BJ (cell line): ENCODE measurements at places on chromosomes 12 and 14.
A peak's percentile ranks its signal among the peaks of the same experiment; 100 is the strongest.

DNA sequence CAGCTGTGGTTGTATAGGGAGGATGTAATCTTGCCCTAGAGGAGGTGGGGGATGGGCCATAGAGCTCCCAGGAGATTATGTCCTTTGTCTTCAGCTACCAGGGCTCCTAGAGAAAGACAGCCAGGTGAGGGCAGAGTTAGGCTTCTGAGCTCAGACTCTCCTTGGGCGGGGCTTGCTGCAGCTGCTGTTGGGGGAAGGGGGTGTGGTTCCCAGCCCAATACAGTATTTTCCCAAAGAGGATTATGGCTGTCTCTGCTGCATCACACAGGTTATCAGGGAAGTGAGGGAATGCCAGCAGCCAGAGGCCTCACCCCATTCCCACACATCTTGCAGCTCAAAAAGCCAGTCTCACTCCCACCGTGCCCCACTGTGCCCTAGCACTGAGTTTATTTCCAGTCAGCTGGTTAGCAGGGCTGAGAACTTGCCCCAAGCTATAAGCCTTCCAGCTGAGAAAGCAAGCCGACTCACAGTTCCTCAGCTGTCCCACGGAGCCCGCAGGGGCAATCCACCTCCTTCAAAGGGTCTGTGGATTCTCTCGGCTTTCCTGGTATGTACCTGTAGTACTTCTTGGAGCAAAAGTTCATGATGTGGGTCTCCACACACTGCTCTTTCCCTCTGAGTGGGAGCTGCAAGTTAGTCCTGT, 217.3 kb upstream of the CPNE8 start:
- DNase-seq: no peak

DNA sequence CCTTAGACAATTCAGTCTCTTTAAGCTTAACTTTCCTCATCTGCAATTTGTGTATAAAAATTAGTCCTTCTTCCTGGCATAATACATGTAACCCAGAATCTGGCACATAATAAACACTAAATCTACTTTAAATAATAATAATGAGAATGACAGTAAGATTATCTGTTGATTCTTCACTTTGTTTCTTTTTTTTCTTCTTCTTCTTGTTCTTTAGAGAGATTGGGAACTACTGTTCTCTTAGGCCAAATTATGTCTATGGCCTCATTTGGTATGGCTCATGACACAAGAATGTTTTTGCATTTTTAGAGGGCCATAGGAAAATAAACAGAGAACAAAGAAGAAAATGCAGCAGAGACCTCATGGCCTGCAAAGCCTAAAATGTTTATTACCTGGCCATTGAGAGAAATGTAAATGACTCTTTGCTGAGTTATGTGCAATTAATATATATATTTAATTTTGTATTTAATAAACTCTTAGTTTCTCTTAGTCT, 275.8 kb downstream of the SLC6A15 start:
- peak; percentile 12 for DNase-seq

DNA sequence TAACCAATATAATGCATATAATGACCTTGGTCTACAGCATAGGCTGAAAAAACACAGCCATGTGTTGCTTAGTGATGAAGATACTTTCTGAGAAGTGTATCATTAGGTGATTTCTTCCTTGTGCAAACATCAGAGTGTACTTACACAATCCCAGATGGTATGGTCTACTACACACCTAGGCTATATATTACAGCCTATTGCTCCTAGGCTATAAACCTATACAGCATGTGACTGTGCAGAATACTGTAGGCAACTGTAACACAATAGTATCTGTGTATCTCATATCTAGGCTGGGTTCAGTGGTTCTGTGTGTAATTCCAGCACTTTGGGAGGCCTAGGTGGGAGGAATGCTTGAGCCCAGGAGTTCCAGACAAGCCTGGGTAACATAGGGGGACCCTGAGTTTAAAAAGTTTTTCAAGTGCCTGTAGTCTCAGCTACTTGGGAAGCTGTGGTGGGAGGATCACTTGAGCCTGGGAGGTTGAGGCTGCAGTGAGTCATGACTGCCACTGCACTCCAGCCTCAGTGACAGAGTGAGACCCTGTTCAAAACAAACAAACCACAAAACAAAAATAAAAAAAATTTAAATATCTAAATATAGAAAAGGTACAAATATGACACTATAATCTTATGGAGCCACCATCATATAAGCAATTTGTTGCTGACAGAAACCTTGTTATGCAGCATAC, 66.6 kb downstream of the GRIP1 start:
- DNase-seq: no peak

- DNase-seq: no peak
These were observed 903 bp downstream of the BRF1 start for GRCh38 chr14:105299654-105300541.

- DNase-seq: no peak
These were observed 386.0 kb downstream of the BCAT1 start for GRCh38 chr12:24562771-24563431.
